ENCODE measurements at places on chromosomes 4 and X.

DNA sequence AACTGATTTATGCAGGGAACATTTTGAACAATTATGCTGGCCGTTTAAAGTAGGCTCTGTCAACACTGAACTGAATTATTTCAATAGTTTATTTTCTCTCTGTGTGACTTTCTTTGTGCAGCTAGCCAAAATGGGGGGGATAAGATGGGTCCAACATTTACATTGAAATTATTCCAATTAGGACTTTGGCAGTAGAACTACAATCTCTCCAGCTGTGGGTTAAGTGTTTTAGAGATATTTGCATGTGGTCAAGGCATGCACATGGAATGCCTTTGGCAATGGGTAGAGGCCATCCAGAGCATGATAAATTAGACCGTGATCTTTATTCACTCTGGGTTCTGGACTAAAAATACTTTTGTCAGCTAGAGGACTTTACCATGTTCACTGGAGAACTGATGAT, 107.9 kb upstream of the ELOVL6 start:
- no peak for DNase-seq

DNA sequence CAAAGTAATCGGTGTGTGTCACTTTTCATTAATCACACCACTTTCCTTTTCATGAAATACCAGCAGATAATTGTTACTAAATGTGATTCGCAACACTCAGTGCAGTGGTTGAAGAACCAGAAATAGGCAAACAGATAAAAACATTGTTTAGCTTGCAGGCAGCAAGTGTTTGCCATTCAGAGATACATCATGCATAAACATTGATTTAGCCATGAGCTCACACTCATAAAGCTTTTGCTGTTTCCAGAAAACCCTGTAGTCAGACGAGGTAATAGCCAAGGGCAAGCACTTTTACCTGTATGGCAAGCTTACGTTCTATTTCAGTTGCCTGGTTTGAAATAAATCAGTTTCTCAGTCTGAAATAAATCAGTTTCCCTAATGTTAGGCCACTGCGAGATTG, 542.0 kb upstream of the TENM3 start:
- DNase-seq, result no peak

GRCh38 chrX:134718105-134718965, 60.1 kb upstream of the PLAC1 start:
- peak; percentile 57 for DNase-seq

DNA sequence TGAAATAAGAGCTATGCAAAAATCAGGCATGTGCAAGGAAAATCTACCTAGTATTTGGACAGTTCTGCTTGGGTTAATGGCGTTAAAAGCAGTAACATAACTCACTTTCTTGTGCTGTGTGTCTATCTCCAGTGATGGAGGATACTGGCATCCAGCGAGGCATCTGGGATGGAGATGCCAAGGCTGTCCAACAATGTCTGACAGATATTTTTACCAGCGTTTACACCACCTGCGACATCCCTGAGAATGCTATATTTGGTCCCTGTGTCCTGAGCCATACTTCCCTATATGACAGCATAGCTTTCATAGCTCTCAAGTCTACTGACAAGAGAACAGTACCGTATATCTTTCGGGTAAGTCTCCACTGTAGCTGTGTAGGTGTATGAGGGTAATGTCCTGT, 2.6 kb downstream of the PRDM8 start:
- DNase-seq, result no peak

DNA sequence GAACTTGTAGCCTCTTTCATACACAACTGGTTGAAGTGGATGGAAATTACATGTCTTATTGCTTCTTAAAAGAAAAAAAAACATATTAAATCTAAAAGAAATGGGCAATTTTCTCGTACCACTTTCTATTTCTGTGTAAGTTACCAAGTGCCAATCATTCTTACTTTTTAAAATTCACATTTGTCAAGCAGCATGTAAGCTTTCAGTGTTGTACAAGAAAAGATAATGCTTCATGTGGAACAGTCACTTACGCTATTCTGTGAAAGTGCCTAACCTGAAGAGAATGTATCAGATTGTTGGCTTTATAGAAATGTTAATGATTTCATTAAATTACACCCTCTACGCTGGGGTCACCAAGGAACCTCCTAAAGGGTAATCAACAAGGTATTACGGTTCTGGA, 4.4 kb upstream of the DCTD start:
- no peak for DNase-seq

DNA sequence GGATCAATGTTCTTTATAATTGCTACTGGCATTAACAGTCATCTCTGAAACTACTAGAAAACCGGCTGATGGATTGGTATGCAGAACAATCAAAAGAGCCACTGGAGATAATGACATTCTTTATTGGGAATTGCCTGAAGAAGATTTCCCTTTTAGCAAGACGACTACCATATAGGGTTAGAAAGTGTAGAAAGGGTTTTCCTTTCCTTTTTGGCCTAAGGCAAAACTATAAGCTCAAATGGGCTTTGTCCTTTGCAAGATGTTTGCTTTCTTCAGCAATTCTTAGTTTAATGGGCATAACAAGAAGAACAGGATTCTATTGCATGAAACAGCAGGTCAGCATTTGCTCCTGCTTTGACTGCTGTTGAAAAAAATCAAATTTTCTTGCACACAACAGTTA, 214.2 kb upstream of the PCDH10 start:
- DNase-seq, result no peak

GRCh38 chr4:3615386-3616286, 83.4 kb upstream of the LRPAP1 start:
- no peak for DNase-seq

DNA sequence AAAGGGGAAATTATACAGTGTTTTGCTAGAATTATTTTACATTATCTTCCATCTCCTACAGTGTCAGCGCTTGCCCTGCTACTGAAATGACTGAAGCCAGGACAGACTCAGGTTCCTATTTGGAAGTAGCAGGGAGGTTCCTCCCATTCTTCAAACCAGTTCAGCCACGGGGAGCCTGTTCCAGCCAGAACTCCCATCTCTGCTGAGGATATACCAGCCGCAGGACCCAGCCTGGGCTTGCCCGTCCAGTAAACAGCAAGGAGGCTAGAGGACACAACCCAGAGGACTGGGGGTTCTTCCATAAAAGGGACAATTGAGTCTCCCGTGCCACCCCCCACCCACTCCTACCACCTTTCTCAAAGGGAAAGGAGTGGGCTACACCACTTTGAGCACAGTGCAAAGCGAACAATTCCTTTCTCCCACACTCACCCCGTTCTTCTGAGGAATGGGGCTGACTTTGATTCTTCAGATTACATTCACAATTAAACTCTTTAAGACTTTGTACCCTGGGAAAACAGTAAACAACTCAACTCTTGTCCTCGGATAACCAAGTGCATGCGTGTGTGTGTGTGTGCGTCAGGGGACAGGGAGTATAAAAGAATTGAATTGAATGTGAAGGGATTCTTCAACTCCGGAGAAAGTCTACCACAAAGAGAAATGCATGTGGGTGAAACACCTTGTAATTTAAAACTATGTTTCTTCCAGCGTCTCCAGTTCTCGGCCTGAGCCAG, 31.0 kb upstream of the PPARGC1A start:
- no peak for DNase-seq

DNA sequence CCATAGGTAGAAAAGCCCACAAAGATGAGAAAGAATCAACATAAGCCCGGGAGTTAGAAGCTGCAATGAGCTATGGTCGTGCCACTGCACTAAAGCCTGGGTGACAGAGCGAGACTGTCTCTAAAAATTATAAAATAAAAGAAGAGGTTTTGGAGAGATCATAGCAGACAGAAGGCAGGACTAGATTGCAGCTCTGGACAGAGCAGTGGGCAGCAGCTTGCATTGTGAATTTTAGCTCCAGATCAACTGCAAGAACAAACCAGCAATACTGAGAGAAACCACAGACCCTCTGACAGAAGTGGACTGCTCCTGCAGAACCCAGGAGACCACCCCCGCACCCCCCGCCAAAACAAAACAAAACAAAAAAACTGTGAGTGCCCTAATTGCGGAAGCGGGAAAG, 30.6 kb downstream of the SOWAHB start:
- DNase-seq, result no peak

DNA sequence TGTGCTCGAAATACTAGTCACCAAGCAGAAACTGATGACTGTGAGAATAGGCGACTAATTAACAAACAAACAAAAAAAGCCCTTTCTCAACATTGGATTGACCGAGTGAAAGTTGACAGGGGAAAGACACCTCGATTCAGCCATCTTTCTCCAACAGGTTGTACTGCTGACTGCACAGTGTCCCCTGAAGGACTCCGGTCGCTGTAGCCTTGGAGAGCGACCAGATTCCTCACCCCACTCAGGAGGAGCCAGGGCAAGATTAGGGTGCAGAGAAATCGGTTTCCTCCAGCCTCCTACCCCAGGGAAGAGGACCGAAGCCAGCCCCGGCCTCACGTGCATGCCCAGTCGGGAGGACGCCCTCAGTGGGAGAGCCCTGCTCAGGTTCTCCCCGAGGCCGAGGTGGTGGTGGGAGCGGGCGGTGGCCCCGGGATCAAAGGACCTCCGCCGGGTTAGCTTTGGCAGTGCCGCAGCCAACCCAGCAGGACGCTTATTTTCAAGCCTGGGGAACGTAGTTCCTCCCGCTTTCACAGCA, 1.1 kb upstream of the RAP1GDS1 start:
- no peak for DNase-seq

DNA sequence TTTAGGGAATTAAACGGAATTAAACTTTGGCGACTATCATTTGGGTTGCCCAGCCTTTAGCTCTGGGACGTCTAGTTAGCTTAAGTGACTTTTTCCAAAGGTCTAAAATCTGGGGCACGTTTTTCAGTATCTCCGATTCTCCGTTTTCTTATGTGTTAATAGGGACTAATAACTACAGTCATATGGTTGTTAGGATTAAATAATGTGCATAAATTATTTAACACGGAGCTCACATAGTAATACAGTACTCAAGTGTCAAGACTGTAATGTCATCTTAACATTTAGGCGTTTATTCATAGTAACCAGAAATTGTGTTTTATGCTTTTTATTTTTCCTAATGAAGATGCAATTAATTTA, 466 bp upstream of the CCNA2 start:
- DNase-seq, result no peak

- no peak for DNase-seq
Measured at GRCh38 chr4:4392501-4393183, 5.7 kb downstream of the NSG1 start.

DNA sequence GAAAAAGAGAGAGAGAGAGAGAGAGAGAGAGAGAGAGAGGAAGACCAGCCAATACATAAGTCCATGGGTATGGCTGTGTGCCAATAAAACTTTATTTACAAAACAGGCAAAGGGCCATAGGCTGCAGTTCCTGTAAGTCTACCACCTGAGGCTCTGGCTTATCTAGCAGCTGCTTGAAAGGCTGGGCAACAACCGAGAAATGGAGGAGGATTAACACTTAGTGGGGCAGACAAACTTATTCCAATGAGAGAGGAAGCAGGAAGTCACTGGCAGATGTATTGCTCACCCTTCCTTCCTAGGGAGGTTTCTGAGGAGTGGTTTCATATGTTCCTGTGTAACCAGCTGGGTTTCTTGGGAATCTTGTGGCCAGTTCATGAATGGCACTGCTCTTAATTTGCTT, 4.7 kb upstream of the GPR143 start:
- no peak for DNase-seq

GRCh38 chr4:20176881-20177280, 74.8 kb upstream of the SLIT2 start:
- no peak for DNase-seq

GRCh38 chrX:74527350-74527749, 87.1 kb downstream of the RLIM start:
- DNase-seq, result no peak

DNA sequence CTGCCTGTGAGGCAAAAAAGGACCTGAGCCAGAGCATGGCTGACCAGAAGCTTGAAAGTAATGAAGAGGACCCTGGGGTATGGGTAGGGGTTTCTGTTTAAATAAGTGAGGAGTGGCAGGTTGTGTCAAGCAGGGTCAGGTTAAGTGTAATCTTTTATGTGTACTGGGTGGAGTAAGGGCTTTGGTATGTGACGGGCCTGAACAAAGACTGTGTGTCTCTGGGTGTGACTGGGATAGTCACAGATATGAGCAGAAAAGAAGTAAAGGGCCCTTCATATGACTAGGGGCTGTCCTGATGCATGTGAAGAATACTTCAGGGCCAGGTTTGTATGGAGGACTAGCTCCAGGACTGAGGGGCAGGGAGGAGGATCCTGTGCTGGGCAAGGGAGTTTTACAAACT, 82.4 kb downstream of the ITIH6 start:
- DNase-seq, result no peak

DNA sequence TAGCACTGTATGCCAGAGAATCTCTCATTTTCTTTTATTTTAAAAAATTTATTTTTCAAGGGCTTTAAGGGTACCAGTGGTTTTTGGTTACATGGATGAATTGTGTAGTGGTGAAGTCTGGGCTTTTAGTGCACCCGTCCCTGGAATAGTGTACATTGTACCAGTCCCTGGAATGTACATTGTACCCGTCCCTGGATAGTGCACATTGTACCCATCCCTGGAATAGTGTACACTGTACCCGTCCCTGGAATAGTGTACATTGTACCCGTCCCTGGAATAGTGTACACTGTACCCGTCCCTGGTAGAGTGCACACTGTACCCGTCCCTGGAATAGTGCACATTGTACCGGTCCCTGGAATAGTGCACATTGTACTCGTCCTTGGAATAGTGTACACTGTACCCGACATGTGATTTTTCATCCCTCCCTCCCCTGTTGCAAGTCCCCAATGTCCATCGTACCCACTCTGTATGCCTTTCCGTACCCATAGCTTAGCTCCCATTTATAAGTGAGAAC, 56.1 kb upstream of the HELT start:
- DNase-seq, result no peak

Measured in NCI-H446 treated with DMSO at 0.1 percent for 48 hours (cell line).